ENCODE measurements at places on chromosomes 2 and 18.
A peak's percentile ranks its signal among the peaks of the same experiment; 100 is the strongest.

- no peak for DNase-seq
Observed at GRCh38 chr2:201970786-201971108, 62.9 kb upstream of the FZD7 start.

- no peak for DNase-seq
Observed at GRCh38 chr2:20220806-20221554, 4.0 kb downstream of the SDC1 start.

DNA sequence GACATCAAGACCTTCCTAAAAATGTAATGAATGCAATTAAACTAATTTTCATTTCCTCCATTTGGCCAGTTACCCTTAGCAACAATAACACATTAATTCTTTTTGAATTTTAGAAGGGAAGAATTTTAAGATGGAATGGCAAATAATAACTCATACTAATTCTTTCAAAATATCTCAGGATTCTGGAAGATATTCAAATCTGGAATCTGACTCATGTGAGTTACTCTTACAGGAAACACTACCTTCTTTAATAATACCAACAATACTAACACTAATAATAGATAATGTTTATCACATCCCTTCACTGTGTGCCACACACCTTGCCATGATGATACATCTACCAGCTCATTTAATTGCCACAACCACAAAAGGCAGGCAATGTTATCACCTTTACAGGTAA is 46.4 kb downstream of the ZNF521 start:
- no peak for DNase-seq

DNA sequence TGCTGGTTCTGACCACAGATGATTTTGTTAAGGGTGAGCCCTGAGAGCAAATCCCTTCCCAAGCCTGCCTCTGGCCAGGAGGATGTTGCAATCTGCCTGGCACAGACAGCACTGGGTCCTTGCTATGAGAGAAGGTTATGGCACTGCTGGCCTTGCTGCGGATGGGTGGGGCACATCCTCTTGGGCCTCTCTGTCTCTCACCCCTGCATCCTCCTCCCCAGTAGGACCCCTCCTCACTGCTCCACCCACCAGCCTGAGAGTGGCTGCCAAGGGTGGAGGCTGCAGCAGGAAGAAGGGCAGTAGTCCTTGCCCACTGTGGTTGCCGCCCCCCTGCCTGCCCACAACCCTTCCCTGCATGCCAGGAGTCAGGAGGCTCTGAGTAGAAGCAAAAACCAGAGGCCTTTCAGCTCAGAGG is 180.9 kb downstream of the ZBTB7C start:
- no peak for DNase-seq

DNA sequence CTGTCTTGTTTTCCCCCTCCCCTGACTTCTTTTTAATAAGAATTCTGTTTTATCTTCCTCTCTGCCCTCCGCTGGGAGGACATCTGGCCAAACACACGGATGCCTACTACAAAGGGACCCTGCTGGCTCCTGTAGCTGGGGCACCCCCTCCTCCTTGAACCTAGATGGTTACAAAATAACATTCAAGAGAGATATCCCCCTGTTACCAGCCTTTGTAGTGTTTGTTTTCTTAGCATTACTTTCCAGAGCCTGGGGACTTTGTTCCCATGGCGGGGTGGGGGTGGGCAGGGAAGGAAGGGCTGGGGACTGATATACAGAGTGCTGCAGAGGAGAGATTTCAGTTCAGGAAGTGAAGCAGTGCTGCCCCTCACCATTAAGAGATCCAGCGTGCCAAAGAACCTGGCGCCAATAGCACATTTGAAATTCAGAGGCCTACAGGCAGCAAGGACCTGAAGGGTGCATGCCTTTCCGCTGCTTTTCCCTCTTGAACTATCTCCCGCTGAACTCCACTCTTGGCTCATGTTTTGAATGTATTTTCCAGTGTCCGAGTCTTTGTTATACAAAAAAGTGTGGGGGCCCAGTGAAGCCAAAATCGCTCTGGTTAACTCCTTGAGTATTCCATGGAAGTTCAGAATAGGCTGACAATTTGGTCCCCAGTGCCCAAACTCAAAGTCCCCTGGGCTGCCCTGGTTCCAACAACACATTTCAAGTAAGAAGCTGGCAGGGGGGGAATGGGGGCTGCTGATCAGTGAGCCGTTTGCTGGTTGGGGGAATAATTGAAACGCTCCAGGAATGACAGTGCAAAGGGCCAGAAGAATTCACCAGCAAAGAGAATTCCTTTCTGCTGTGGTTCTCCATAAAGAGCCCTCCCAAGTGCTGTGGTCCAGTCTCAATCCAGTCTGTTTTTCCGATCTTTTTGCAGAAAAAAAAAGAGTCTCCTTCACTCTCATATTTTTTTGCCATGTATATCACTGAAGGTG is 94.8 kb upstream of the THOC1 start:
- DNase-seq, result no peak

GRCh38 chr2:164000176-164000575 is 264.4 kb upstream of the FIGN start:
- no peak for DNase-seq

DNA sequence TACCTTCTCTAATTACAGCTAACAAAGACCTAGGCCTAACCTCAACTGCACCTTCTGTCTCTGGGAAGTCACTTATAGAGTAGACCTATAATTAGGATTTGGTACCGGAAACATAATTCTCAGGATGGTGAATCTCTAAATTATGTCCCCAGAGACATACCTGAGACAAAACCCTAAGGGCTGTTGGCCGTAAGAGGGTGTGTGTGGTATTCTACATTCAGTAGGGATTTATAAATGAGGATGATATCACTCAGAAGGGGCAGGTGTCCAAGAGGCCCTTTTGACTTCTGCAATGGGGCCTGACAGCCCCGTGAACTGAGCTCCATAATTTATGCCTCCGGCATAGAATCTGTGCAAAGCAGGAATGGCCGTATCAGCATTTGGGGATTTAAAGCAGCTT is 13.5 kb upstream of the DARS1 start:
- DNase-seq, result no peak

GRCh38 chr2:230910546-230911177 is 14.4 kb downstream of the GPR55 start:
- no peak for DNase-seq

DNA sequence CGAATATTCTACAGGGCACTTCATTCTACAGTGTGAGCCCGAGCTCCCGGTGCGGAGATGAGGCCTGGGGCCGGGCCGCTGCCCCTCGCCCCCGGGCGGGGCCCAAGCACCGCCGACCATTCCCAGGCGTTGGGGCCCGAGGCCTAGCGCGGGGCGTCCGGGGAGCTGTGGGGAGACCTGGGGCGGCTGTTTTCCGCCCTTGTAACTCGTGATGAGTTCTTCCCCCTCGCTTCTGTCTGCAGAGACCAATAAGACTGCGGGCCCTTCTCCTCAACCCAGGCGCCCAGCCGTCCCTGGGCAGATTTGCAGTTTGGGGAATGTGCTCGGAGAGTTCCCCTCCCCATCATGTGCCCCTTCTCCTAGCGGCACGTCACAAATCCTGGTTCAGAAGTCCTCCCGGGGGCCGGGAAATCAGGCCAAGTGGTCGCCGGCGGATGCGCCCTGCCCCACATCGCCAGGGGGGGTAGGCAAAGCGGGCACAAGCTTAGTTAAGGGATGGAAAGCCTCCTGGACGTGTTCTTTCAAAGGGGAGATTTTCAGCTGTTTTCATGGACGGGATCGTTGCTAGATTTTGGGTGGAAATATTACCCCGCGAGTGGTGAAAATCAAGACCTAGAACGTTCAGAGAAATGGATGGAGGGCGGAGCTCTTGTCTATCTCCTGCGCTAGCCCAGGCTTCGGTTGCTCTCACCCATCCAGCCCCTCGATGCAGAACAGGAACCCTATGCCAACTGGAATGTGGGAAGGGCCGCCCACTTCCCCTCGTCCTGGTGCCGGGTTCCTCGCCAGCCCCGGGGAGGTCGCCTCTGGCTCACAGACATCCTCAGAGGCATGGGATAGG is 18.8 kb upstream of the HAAO start:
- DNase-seq, result peak; percentile 58

DNA sequence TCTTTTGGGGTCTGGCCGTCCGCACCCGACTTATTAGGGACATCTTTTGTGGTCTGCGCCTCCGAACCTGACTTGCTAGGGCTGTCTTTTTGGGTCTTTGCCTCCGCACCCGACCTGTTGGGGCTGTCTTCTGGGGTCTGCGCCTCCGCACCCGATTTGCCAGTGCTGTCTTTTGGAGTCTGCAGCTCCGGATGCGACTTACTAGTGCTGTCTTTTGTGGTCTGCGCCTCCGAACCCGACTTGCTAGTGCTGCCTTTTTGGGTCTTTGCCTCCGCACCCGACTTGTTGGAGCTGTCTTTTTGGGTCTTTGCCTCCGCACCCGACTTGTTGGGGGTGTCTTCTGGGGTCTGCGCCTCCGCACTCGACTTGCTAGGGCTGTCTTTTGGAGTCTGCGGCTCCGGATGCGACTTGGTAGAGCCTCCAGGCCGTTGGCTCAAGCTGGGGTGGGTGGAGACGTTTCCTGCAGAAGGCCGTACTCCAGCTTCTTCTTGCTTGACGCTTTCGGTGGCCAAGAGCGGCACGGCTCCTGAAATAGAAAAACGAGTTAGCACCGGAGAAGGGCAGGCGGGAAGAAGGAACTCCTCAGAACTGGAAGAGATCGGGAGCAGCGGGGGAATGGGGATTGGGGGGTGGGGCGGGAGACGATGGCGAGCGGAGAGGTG is 498 bp downstream of the TGOLN2 start:
- peak; percentile 75 for DNase-seq

DNA sequence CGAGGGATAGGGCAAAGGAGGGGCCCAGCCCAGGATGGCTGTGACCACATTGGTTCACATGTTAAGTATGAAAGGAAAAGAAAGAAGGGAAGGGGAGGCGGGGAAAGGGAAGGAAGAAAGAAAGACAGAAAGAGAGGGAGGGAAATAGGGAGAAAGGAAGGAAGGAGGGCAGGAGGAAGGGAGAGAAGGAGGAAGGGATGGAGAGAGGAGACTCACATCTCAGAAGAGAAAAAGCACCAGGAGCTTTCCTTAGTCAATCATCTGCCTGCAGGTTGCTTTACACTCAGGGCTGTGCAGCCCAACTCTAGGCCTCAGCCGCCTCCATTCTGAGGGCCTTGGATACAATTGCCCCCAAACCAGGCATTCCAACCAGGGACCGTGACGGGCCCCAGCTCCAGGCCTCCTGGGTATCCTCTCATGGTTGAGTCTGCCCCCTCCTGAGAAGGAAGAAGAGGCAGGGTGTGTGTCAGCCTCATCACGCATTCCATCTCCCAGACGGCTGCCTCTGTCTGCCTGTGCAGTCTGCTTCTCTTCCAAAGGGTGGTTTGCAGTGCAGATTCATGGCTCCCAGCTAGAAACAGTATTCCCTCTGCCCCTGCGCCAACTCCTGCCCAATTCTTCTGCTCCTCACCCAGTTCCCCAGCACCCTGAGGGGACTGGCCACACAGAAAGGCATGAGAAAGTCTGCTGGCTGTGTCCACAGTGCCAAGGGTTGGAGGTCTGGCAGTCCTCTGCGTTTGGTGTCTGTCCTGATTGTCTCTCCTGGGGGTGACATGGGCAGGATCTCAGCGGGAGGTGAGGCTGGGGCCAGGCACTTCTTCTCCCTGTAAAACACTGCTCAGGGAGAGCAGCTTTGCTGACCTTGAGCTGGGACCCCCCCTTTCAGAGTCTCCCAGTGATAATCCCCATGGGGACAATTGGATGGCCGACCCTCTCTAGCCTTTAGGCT is 163.3 kb downstream of the SMAD7 start:
- no peak for DNase-seq

GRCh38 chr2:39093218-39093898 is 27.5 kb downstream of the SOS1 start:
- no peak for DNase-seq

DNA sequence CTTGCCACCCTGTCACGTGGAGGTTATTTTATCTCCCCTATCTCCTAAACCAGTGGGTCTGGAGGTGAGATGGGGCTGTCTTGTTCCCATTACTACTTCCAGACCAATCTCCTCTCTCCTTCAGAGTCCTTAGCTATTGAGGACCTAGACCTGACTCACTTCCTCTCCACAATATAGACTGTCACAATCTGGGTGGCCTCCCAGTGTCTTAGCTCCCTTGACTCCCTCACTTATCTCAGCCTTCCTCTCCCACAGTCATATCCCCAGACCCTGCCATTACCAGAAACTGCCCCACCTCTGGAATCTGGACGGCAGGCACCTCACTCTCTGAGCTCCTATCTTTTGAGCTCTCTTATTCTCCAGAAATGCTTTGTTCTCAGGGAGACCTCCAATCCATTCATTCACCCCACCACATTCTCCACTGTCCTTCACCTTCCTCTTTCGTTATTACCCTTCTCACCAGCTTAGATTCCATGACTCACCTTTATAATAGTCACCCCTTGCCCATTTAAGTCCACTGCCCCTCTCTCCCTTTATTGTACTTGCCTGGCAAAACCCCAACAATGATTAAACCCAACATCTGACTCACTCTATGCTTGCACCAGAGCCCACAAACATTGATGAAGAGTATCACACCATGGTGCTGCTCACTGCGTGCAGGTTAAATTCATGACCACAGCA is 23.3 kb upstream of the SIX3 start:
- no peak for DNase-seq

DNA sequence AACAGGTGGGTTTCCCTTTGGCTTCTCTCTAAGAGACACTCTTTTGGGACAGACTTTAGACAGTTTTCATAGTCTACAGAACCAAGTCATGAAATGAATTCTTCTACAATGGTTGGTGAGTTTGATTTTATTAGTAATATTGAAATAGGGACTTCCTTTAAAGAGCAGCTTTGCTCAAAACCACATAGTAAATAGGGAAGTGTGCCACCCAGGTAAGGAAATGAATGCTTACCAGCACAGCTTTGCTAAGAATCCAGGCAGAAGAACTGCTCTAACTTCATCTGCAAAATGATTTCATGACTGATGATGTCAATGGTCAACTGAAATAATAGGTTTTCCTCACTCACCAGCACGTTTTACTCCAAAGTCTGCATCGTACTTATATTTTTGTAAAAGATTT is 89.2 kb downstream of the NYAP2 start:
- DNase-seq, result no peak

DNA sequence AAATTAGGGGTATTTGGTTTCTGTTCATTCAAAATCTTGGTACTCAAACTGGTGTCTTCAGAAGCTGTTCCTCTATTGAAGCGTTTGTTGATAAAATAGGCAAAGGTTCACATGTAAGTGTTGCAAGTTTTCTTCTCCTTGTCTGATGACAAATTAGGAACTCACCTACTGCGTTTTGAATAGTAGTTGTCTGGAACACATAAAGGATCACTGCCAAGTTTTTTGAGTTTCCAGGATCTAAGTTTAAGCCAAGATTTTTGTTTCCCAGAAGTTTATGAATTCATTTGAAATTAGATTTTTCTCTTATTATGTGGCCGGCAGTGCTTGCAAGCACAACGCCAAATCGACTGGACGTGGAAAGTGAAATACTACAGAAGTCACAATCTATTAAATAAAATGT is 85.4 kb downstream of the ARHGEF33 start:
- no peak for DNase-seq

GRCh38 chr2:2890901-2891300 is 486.7 kb downstream of the EIPR1 start:
- DNase-seq, result no peak

DNA sequence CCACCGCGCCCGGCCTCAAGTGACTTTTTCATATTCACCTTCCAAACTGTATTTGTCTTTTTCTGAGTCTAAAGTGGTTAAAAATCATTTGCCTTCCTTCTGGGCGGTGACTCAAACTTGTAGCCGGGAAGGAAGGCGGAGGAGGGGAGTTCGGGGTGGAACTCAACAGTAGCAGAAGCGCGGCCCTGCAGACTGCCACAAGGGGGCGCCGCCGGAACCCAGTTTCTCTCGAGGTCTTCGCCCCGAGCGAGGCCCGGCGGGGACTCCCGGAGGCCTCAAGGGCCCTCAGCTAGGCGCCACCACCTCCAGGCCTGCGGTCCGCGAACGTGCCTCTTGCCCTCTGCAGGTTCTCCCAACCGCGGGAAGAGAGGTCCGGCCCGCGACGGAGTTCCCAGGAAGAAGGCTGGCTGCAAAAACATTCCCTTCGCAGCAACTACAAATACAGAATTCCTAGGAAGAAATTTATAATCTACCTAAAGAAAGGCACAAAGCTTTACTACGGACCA is 16.8 kb upstream of the ITM2C start:
- DNase-seq, result peak; percentile 96

All from activated CD4-positive, alpha-beta memory T cell treated with anti-CD3 and anti-CD28 coated beads for 36 hours (primary cell).